ENCODE measurements at places on chromosomes 16 and 17. TPM values are rescaled to one million over a fixed set of nuclear protein-coding genes. Genes with fewer than 3 reads are reported as not detected.

Gene GOSR1
- polyA plus RNA-seq: 41.6 TPM

- DNase-seq: no peak
These were observed 18.7 kb upstream of the ADGRG1 start for GRCh38 chr16:57609541-57610401.

GRCh38 chr17:43767053-43767712, 8.6 kb upstream of the SOST start:
- no peak for DNase-seq

DNA sequence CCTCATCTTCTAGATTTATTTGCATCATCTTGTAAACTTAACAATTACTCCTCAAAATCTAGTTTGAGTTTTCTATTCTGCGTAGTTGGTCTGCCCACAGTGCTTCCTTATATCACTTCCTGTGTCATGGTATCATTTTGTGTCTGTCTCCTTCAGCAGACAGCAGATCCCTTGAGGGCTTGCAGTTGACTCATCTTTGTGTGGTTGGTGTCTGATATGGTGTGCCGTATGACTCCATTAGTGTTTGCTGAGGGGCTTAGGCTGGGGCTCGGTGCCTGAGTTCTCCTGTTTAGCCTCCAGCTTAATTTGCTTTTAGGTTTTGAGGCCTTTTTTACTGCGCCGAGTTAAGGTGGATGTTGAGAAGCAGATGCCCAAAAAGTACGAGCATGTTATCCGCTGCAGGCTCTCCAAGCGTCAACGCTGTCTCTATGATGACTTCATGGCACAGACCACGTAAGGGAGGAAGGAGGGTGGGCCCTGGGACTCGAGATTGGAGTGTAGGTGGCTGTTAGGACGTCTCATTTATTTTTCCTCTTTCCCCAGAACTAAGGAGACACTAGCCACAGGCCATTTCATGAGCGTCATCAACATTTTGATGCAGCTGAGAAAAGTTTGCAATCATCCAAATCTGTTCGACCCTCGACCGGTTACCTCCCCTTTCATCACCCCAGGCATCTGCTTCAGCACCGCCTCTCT, 16.9 kb downstream of the SRCAP start:
- no peak for DNase-seq

DNA sequence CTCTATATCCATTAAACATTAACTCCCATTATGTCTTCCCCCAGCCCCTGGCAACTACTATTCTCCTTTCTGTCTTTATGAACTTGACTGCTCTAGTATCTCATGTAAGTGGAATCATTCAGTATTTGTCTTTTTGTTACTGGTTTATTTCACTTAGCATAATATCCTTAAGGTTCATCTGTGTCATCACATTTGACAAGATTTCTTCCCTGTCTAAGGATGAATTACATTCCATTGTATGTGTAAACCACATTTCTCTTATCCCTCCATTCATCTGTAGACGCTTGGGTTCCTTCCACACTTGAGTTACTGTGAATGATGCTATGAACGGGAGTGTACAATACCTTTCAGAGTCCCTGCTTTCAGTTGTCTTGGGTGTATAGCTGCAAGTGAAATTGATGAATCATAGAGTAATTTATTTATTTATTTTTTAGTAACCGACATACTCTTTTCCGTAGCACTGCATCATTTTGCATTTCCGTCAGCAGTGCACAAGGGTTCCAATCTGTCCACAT, 399.7 kb upstream of the RBFOX1 start:
- no peak for DNase-seq

GRCh38 chr16:65834688-65835087, 531.8 kb upstream of the CDH5 start:
- no peak for DNase-seq

GRCh38 chr16:56675685-56676210, 6.1 kb downstream of the MT1H start:
- DNase-seq: no peak

- no peak for DNase-seq
These were observed 153.4 kb upstream of the GSE1 start for GRCh38 chr16:85459529-85460251.

- DNase-seq: no peak
These were observed 26.4 kb downstream of the TMEM235 start for GRCh38 chr17:78257810-78258322.

DNA sequence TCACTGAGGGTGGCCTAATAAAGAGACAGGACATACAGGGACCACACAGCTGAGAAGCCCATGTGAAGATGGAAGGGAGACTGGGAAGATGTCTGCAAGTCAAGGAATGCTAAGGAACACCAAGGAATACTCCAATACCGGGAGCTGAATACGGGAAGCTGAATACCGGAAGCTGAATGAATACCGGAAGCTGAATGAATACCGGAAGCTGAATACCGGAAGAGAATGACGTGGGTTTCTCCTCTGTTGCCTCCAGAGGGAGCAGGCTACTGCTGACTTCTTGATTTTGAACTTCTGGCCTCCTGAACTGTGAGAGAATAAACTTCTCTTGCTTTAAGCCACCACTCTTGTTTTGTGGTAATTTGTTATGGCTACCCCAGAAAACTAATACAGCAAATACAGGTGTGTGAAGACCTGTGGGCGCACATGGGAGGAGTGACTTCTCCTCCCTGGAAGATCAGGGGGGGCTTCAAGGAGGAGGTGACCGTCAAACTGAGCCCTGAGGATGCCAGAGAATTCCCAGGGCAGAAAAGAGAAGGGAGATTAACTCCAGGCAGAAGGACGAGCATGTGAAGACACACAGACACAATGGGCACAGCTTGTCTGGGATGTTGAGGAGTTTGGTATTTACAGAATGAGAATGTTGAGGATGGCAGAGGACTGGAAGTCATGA, 259.9 kb downstream of the IRF8 start:
- DNase-seq: no peak

- DNase-seq: no peak
These were observed 819.2 kb upstream of the EEF2KMT start for GRCh38 chr16:5916711-5917191.

GRCh38 chr16:86362155-86362849, 148.0 kb upstream of the FOXF1 start:
- no peak for DNase-seq
